Right atrium auricular region (tissue), 2 donors: ENCODE measurements at places on chromosomes 6 and 20. TPM values are rescaled to one million over a fixed set of nuclear protein-coding genes. Genes with fewer than 3 reads are reported as not detected.

GRCh38 chr6:157432231-157432891 is 51.4 kb downstream of the ZDHHC14 start:
- no peak for DNase-seq

DNA sequence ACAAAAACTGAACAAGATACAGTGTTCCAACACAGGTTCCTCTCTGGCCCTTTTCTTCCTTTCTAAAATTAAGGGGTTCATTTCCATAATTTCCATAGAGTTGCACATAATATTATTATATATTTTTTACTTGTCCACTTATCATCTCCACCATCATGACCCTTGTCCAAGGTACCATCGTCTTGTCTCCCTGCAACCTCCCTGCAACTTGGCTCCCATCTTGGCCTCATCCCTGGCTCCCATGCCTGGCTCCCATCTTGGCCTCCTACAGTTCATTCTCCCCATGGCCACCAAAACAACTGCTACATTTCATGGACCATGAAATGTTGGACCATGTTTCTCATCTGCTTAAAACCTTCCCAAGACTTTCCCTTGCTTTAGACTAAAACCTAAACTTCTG is 3.1 kb upstream of the KCNB1 start:
- DNase-seq, result no peak

GRCh38 chr6:105675715-105676397 is 273.0 kb upstream of the PREP start:
- DNase-seq, result no peak

- no peak for DNase-seq
Observed at GRCh38 chr6:39341937-39342336, 19.4 kb upstream of the KCNK16 start.

Gene LY6G6C
- total RNA-seq, result not detected

DNA sequence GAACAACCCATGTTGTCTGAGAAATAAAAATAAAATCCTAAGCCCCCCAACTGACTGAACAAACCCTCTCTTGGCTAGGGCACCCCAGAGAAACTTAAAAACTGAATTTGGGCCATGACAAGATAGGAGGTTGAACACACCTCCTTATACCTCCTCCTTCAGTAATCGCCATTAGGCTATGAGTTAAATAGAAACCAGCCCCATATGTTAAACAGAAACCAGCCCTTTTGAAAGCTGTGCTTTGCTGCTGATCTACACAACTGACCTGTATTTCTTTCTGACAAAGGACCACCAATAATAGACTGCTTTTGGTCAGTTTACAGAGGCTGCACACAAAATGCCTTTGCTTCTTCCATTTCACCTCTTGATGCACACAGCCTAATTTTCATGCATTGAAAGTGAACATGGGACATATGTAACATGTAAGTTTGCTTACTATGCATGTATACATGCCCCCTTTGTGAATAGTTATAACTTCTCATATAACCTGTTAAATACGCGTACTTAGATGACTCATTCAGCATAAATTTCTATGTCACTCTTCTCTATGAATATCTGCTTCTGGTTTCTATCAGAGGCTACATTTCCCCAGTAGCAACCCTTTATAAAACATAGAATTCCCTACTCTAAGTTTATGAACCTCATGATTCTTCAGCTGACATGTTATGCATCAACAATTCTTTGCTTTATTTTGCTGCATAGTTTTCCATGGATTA is 462.9 kb downstream of the COL12A1 start:
- DNase-seq, result no peak

DNA sequence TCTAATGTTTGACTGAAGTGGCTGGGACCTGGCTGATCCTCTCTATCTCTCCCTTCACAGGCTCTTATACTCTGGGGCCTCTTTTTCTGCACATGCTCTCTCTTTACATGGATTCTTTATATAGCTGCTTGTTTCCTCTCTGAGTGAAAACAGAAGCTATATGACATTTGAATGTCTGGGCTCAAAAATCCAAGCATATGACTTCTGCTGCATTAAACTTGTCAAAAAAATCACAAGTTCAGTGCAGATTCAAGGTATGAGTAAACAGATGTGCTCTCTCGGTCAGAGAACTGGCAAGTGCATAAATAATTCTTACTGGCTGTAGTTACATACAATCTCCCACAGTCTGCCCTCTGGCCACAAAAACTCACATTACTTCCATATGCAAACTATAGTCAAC is 96.6 kb downstream of the LCA5 start:
- DNase-seq, result no peak

- DNase-seq, result no peak
Observed at GRCh38 chr6:13152764-13153163, 175.6 kb downstream of the TBC1D7 start.

Gene ELOVL2
- 1.6 TPM for total RNA-seq

Gene SRMS
- total RNA-seq, result not detected

DNA sequence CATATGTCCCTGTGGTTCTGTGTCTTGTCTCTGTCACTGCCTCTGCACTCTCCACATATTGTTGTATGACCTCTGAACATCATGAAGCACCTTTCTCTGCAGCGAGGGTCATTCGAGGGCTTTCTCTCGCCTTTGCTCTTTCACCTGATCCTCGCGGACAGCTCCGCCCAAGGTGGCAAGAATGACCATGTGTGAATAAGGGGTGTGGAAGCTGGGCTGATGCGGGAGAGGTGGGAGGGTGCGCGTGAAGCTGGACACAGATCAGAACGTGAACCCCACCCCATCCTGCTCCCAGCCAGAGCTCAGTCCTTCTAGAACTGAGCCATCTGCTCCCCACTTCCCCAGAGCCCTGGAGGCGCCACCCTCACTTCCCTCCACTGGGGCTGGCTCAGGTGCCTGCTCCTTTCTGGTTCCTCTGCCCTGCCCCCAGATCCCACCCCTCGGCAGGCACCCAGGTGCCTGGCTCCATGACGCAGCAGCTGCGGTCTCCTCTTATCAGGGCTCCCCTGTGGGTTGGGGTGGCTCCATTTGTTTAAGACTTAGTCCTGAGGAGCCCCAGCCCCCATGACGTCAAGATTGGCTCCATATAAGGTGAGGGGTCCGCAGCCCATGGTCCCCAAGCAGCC is at the start of gene MUCL3:
Gene MUCL3, plus strand, starts transcription at position 613 of the 626 bp plus-strand sequence. CDS start 27 bp downstream, outside the sequence.
- no peak for DNase-seq

GRCh38 chr20:10449270-10449669 is 14.2 kb downstream of the SLX4IP start:
- no peak for DNase-seq

GRCh38 chr6:51910851-51911250 is 176.6 kb downstream of the PKHD1 start:
- DNase-seq, result no peak

- DNase-seq, result no peak
Observed at GRCh38 chr6:72955666-72956065, 269.6 kb downstream of the KHDC1L start.

GRCh38 chr6:134515986-134516385 is 198.1 kb upstream of the SGK1 start:
- no peak for DNase-seq

DNA sequence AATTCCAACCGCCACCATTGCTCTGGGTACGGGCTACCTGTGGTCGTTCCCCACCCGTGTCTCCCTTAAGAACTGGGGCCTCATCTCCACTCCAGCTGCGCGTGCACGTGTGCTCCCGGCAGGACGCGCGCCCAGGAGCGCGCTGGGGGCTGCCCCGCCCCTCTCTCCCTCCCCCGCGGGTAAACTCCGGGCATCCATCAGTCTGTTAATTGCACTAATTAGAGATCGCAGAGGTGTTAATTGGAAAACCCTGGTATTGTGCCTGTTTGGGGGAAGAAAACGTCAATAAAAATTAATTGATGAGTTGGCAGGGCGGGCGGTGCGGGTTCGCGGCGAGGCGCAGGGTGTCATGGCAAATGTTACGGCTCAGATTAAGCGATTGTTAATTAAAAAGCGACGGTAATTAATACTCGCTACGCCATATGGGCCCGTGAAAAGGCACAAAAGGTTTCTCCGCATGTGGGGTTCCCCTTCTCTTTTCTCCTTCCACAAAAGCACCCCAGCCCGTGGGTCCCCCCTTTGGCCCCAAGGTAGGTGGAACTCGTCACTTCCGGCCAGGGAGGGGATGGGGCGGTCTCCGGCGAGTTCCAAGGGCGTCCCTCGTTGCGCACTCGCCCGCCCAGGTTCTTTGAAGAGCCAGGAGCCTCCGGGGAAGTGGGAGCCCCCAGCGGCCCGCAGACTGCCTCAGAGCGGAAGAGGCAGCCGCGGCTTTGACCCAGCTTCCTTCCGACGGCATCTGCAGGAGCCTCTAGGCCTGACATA is 14.4 kb downstream of the FOXP4 start:
- DNase-seq, result no peak

- DNase-seq, result no peak
Observed at GRCh38 chr6:157079771-157080170, 243.5 kb downstream of the TMEM242 start.

DNA sequence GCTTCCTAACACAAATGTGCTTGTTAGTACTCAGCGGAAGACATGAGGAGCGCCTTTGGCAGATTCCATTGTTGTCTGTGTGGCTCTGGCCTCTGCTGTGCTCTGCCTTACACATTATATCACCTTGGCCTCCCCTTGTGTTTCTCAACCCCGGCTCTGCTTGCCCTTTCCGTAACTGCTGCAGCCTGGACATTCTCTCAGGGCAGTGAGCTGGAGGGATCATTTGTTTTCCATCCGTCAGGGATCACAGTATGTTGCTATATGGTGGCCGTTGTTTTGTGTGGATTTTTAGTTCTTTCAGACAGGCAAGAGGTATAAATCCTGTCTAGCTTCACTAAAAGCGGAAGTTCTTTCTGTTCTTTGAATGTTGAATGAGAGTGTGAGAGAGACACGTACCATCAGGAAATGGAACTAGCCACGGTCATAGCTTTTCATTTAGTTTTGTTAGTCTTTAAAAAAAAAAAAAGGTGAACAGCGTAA is 175.1 kb downstream of the JARID2 start:
- DNase-seq, result no peak

- no peak for DNase-seq
Observed at GRCh38 chr6:90442366-90442765, 144.5 kb downstream of the MAP3K7 start.

GRCh38 chr6:159193923-159194322 is 24.7 kb downstream of the FNDC1 start:
- DNase-seq, result no peak

DNA sequence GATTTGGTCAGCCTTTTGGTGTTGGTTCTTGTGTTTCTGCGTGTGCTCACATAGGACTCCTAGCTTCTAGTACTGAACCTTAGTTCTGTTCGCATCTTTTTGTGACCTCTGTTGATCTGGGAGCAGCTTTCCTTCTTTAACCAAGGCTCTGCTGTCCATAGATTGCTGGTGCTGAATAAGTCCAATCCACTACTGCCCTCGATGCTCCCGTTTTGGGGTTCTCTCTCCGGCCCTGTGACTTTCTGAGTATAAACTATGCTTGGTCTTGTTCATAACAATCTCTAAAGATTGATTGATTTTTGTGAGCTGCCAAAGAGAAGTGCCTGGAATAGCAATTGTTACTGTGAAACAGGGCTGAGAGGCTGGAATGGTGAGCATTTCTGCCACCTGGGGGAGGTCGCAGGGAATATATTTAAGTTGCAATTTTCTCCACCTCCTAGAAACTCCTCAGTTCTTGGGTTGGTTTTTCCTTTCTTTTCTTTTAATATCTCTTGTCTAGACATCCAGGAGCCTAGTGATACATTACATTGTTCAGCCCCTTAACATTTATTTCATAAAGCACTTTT is 422.9 kb upstream of the CHD6 start:
- DNase-seq, result no peak

Gene GJA10
- not detected for total RNA-seq

DNA sequence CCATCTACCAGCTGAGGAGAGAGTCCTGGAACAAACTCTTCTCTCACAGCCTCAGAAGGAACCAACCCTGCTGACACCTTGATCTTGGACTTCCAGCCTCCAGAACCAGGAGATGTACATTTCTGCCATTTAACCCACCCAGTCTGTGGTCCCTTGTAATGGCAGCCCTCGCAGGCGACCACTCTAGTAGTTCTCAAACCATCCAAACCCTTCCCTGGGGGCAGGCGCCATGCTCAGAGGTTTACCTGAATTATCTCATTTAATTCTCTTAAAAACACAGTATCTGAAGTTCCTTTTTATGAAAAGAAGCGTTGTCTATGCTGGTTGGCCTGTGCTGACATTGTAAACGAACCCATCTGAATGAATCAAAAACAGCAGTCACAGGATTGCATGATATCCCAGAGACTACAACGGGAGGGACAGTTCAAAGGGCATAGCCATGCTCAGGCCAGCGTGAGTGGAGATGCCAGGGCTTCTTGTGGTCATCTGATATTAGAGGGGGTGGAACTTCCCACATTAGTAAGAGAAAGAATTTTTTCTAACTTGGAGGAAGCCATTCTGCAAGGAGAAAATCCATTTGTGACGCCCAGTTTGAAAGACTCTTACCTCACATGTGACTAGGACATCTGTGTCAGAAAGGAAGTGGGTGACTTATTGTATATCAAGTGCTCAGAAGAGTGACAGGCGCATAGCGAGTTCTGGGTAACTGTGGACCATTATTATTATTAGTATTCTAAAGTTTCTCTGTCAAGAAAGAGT is 17.2 kb upstream of the TAGAP start:
- no peak for DNase-seq

Gene RHAG
- total RNA-seq, result 1.3 TPM

- DNase-seq, result no peak
Observed at GRCh38 chr20:59772931-59773913, 160.2 kb downstream of the SYCP2 start.

Gene BMP5
- 6.3 TPM for total RNA-seq

Gene GPX5
- not detected for total RNA-seq

DNA sequence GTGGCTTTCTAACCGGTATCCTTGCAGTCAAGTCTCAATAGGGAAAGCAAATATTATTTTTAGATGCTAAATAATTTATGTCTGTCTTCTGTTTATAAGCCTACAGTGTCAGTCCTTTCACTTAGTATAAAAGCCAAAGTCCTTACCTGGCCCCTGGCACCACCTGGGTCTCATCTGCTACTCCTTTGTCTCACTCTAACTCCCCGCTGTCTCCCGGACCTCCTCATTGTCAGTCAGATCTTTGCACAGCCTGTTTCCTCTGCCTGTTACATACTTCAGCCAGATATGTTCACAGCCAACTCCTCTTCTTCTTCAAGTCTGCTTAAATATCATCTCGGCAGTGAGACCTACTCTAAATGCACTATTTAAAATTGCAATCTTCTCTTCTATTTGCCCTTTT is 84.2 kb downstream of the THEMIS start:
- no peak for DNase-seq

Gene C2
- 19.9 TPM for total RNA-seq

GRCh38 chr6:30684386-30685156 is 1.9 kb downstream of the PPP1R18 start:
- no peak for DNase-seq

GRCh38 chr20:16451982-16452381 is 121.3 kb downstream of the KIF16B start:
- DNase-seq, result no peak

GRCh38 chr6:16398587-16398986 is 160.2 kb downstream of the GMPR start:
- no peak for DNase-seq

Gene VARS1
- total RNA-seq, result 15.3 TPM

- no peak for DNase-seq
Observed at GRCh38 chr6:24888715-24889370, 46.9 kb downstream of the RIPOR2 start.
